ENCODE measurements at places on chromosomes 4 and X.

DNA sequence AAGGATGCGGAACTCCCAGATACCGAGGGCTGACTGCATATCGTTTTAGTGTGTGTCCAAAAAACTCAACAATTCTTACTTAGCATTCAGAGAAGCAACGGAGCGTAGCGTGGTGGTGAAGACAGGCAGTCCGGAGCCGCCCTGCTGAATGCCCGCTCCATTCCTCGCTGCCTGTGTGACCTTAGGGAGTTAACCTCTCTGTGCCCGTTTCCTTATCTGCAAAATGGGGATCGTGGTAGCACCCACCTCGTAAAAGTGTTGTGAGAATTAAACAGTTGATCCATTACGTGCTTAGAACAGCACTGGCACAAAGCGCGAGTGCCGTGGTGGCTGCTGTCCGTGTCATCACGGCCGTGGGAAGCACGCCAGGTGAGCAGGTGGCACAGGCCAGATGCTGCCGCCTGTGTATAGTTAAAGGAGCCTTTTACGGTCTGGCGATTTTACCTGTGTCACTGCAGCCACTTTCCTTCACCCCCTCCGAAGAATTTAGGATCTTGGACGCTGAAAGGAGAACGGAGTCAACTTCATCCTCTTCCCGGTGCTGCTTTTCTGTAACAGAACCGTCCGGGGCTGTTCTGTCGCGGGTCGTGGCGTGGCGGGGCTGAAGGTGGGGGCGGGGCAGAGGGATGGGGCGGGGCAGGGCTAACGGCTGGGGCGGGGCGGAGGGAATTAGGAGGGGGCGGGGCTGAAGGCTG, 885 bp downstream of the CCDC110 start:
- no peak for DNase-seq

- DNase-seq = no peak
Observed at GRCh38 chrX:46628460-46629371, 55.2 kb downstream of the CHST7 start.

GRCh38 chrX:27622883-27623282, 32.7 kb downstream of the DCAF8L2 start:
- DNase-seq = no peak

GRCh38 chrX:7263330-7263729, 115.4 kb upstream of the PUDP start:
- DNase-seq = no peak

GRCh38 chrX:153941336-153942252, 2.8 kb downstream of the RENBP start:
- no peak for DNase-seq

DNA sequence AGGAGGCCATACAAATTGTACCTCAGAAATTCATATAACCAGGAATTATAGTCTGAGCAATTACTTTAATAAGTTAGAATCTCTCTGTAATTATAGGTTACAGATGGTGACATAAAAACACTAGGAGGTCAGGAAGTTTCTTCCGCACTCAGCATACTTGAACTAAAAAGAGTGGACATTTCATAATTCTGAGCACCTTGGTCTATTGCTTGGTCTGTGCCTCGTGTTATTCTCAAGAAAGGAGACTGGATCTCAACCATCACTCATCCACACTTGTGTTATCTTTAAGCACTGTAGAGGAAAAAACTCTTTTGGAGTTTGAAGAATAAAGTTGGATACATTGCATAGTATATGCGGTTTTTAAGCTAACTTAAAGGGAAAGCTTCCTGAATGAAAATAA, 91.1 kb downstream of the SYNPO2 start:
- DNase-seq = no peak

DNA sequence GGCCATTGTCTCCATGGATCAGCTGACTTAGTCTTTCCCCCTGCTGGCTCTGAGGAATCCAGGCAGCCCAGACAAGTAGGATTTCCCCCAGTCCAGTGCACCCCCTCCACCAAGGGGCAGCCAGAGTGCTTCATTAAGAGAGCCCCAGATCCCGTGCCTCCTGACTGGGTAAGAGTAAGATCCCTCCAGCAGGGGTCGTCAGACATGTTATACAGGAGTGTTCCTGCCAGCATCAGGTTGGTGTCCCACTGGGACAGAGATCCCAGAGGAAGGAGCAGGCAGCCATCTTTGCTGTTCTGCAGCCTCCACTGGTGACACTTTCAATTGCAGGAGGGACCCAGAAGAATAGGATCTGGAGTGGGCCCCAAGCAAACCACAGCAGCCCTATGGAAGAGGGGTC, 29.0 kb upstream of the INPP4B start:
- DNase-seq = no peak

DNA sequence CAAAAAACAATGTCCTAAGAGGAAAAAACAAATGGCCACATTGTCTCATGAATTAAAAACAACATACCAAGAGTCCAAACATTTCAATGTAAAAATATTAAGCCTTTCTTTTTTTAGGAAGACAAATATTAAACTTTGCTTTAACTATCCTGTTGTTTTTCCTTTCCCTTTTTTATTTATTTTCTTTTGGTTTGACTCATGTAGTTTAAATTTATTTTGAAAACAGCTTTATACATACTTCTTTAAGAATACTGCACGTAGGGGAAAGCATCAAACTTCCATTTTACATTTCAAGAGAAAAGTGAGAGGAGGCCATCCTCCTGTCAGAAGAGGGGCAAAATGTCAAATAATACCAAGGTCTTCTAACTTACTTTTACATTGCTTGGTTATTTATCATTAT, 8.7 kb downstream of the GAB1 start:
- DNase-seq = no peak

- DNase-seq = no peak
Observed at GRCh38 chrX:120238933-120239332, 11.7 kb upstream of the ZBTB33 start.

DNA sequence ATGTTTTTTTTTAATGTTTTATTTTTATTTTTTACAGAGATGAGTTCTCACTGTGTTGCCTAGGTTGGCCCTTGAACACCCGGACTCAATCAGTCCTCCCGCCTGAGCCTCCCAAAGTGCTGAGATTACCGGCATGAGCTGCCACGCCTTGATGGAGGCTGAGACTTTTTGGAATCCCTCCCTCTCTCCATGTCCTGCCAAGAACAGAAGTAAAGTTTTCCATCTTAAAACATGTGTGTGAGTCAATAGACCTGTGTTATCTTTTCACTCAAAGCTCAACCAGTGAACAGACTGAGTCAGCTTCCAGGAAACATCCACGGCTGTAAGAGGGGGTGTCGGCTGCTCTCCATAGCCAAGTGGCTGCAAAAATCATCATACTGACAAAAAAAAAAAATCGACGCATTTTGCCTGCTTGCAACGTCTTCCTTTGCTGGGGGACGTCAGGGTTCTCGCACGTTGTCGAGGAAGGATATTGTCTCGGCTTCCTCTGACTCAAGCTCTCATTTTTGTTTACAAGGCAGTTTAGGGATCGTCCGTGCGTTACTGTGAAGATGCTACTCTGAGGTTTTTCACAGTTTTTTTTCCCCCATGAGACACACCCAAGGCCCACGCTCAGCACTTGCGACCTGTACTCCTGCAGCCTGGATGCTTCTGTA, 10.0 kb upstream of the ASMTL start:
- DNase-seq = no peak

DNA sequence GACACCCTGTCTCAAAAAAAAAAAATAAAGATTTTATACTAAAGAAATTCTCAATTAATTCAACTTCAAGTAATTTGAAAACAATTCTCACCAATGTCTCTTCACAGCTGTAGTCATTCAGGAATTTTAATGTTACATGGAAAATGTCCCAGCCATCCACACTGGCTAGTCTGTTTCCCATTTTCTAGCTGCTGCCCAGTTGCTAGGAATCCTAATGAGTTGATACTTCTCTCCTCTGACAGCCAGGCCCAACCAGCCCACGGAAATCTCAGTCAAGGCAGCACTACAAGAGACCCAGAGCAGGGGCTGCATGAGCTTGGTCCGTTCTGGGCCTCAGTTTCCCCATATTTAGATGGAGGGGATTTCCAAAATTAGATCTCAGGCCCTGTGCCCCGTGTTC, 59.1 kb downstream of the CASP3 start:
- no peak for DNase-seq

GRCh38 chr4:150495550-150495949, 86.4 kb upstream of the MAB21L2 start:
- no peak for DNase-seq

GRCh38 chr4:110808351-110808878, 185.5 kb upstream of the PITX2 start:
- no peak for DNase-seq

- no peak for DNase-seq
Observed at GRCh38 chrX:580030-580429, 50.6 kb upstream of the SHOX start.

- DNase-seq = no peak
Observed at GRCh38 chrX:55484948-55485347, 4.7 kb downstream of the USP51 start.

GRCh38 chr4:100926039-100926717, 408.4 kb upstream of the EMCN start:
- DNase-seq = no peak

DNA sequence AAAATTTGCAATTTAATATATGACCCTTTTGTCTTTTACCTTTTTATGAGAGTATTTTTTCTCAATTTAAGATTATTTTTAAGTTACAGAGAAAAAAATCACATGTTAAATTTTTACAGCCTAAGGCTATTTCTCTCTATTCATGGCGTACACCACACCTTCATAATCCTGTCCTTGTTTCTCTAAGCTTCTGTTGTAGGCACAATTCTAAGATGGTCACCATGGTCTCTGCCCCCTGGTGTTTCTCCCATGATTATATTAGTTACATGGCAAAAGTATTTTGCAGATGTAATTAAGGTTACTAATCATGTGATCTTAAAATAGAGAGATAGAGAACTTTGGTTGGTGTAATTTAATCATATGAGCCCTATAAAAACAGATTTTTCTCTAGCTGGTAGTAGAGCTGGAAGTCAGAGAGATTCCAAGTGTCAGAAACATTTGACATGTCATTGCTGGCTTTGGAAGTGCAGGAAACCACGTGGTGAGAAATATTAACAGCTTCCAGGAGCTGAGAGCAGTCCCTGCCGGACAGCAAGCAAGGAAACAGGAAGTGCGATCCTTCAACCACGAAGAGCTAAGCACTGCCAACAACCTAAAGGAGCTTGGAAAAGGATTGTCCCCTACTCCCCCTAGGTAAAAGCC, 89.8 kb downstream of the EIF4E start:
- no peak for DNase-seq

- no peak for DNase-seq
Observed at GRCh38 chrX:136577552-136577951, 45.5 kb downstream of the VGLL1 start.

DNA sequence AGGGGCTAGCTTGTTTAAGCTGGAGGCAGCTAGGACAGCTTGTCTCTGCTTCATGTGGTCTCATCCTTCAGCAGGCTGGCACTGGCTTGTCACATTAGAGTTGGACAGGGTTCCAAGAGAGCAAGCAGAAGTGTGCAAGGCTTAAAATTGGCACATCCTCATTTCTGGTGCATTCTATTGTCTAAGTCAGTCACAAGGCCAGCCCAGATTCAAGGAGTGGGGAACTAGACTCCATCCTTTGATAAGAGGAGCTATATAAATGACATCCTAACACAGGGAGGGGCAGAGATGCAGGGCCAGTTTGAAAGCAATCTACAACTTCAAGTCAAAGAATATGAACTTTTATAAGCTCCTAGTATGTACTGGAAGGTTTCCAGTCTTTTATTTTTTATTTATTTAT, 313.2 kb downstream of the PTTG2 start:
- DNase-seq = no peak

- no peak for DNase-seq
Observed at GRCh38 chrX:123454712-123455431, 270.8 kb downstream of the GRIA3 start.

DNA sequence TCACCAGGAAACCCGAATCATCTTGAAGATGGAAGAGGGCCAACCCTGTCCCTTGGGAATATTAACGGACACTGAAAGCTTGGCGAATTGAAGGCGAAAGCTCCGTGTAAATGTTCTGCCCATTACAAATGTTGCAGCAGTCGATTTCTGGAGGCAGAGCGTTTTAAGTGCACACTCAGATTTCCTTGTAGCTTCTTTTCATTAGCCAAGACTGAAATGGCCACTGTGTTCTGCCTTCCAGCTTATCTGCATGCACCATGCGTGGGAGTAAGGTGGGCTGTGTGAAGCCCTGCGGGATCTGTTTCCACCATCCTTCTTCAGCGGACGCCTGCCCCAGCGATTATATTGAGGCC, 1.3 kb downstream of the SMIM20 start:
- no peak for DNase-seq

GRCh38 chr4:19675172-19675811, 576.4 kb upstream of the SLIT2 start:
- DNase-seq = no peak

GRCh38 chr4:80322716-80323115, 12.8 kb upstream of the CFAP299 start:
- DNase-seq = no peak

DNA sequence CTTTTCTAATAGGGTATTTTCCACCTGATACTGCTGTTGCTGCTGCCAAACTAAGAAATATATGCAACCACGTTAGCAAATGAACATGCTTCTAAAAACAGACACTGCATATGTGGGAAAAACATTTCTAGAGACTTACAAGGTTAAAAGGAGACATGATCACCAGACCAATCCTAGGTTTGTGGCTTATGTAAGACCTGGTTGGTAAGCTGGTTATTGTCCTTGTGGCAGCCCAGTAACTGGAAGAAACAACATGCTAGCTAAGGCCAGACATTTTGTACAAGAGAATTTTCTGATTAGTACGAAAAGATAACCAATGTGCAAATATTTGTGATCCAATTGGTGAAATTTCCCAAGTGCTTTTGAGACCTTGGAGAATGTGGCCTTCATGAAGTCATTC, 112.0 kb downstream of the AFF2 start:
- DNase-seq = no peak

- no peak for DNase-seq
Observed at GRCh38 chrX:15204130-15204751, 65.6 kb downstream of the ASB9 start.

GRCh38 chr4:184890499-184890898, 64.7 kb upstream of the ACSL1 start:
- no peak for DNase-seq

DNA sequence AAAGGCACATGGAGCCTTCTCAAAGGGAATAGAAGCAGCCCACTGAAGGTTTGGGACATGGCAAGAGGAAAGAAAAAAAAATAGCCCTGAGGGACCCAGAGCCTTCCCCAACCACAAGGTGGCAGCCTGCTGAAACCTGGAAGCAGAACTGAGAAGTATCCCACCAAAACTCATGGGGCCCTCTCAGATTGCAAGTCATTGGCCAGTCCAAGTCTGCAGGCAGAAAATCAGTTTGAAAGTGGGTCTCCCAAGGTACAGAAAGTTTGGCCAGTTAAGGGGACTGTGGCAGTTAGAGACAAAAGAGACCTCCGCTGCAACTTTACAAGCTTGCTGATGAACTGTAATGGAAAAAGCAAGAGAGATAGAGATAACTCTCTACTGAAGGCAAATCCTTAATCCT, 155.8 kb downstream of the ANTXR2 start:
- no peak for DNase-seq

- no peak for DNase-seq
Observed at GRCh38 chr4:144910723-144911122, 187.3 kb downstream of the ANAPC10 start.

DNA sequence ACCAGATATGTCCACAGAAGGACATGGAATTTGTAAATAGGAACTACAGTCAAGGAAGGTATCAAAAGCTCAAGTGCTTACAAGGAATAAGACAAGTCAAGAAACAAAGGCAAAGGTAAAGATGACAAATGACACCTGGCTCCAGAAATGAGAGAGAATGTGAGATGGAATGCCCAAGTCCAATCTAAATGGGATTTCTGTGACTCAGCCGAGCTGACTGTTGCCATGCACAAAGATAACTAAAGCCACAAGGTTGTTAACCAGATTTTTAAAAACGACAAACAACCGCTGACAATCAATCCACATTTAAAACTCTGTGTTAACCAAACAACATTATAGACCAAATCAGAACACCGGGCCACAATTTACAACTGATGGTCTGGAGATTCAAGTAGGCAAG, 1.1 kb downstream of the NFXL1 start:
- DNase-seq = no peak
